ENCODE measurements at places on chromosomes 1 and 21. TPM values are rescaled to one million over a fixed set of nuclear protein-coding genes. Genes with fewer than 3 reads are reported as not detected.

DNA sequence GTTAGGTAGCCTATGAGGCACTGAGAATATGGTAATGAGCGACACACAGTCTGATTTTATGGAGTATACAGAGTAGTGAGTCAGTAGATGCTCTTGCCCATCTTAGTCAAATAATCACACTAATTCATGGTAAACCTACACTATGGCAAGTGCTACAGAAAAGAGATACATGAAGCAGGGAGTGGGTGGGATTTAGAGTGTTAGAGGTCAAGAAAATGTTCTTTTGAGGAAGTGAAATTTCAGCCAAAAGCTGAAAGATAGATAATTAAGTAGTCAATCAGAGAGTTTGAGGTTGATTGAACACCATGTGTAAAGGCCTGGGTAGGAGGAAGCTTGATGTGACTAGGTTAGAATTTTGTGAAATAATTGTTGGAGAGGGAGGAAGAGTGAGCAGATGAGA is 14.7 kb downstream of the MDM4 start:
- H3K4me1 ChIP-seq, result peaks cover 4% of the 10 kb centered on the region
- H3K27me3 ChIP-seq, result no peaks in the 10 kb centered on the region
- no peak overlapping the region for H3K4me3 ChIP-seq
- no peak overlapping the region for H3K27ac ChIP-seq

DNA sequence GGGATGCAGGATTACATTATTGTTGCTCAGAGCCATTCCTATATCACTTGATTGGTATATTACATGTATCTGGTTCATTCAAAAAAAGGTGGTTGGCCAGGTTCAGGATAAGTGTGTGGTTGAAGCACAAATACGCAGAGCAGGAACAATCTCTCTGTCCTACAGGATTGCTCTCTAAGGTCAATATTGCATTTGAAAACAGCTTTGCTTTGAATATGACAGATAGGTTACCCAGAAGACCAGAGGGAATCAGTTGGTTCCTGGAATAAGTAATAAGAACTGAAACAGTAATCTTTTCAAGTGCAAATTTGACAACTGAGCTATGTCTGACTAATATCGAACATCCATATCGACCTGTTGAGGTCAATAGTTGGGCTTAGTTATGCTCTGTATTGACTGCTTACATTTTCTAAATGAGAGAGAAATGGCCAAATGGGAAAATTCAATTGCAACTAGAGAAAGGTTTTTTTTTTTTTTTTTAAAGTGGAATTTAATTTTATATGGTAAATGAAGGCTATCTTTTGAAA is 176.8 kb downstream of the ATP6V1G3 start:
- no peaks in the 10 kb centered on the region for H3K4me1 ChIP-seq
- H3K36me3 ChIP-seq, result no peaks in the 10 kb centered on the region
- no peak overlapping the region for H3K27ac ChIP-seq

GRCh38 chr1:184823080-184823479 is 68.4 kb upstream of the EDEM3 start:
- no peaks in the 10 kb centered on the region for H3K27me3 ChIP-seq
- H3K27ac ChIP-seq, result no peak overlapping the region
- H3K4me3 ChIP-seq, result no peak overlapping the region
- DNase-seq, result no peak
- H3K36me3 ChIP-seq, result peaks cover 62% of the 10 kb centered on the region

GRCh38 chr21:39022466-39022862 is 160.8 kb downstream of the PSMG1 start:
- no peak for DNase-seq
- no peaks in the 10 kb centered on the region for H3K36me3 ChIP-seq
- H3K27me3 ChIP-seq, result no peaks in the 10 kb centered on the region
- H3K4me3 ChIP-seq, result no peak overlapping the region
- peak overlapping the region; percentile 85 for H3K27ac ChIP-seq

GRCh38 chr1:93219443-93219842 is 38.9 kb downstream of the CCDC18 start:
- no peak overlapping the region for H3K27ac ChIP-seq
- H3K4me3 ChIP-seq, result no peak overlapping the region
- H3K36me3 ChIP-seq, result peaks cover 5% of the 10 kb centered on the region
- no peaks in the 10 kb centered on the region for H3K4me1 ChIP-seq
- no peaks in the 10 kb centered on the region for H3K27me3 ChIP-seq

DNA sequence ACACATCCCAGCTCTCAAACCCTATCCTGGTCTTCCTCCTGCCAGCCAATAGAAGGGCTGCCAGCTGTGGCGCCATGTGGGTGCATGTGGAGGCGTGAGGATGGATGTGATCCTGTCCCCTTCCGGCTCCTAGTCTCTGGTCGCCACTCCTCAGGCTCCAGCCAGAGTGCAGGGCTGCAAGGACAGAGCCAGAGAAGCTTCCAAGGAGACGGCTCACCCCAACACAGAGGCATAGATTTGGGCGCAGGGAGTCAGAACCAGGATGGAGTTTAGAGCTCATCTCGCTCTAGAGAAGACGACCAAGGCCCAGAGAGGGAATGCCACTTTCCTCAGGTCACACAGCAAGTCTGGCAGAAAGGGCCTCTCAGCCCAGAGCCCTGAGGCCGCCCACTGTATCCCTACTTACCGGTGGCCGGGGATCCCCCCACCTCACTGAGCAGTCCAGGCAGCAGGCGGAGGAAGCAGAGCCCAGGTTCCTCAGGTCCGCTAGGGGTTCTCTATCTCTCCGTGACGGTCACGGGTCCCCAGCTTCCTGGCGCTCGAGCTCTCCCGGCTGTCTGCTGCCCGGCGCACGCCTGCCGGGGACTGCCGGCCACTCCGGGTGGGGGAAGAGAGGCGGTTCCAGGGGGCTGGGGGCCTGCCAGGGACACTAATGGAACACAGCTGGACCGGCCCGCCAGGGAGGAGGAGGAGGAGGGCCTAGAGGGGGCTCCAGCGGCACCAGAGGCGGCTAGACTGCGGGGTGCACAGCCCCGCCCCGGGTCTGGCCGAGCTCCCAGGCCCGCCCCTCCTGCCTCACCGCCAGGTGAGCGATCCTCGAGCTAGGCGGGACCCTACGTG is at the start of gene COL16A1:
TSS of gene COL16A1 (minus strand) at position 587 of the 840 bp plus-strand sequence. CDS start 1,824 bp downstream, outside the sequence.
- peak within 1 kb of the TSS; percentile 80 for H3K27ac ChIP-seq
- peaks cover 33% of the 10 kb centered on the region for H3K4me1 ChIP-seq
- no peaks in the 10 kb centered on the region for H3K27me3 ChIP-seq
- peaks cover 12% of the 10 kb centered on the region for H3K36me3 ChIP-seq
- H3K4me3 ChIP-seq, result peak within 1 kb of the TSS; percentile 63

DNA sequence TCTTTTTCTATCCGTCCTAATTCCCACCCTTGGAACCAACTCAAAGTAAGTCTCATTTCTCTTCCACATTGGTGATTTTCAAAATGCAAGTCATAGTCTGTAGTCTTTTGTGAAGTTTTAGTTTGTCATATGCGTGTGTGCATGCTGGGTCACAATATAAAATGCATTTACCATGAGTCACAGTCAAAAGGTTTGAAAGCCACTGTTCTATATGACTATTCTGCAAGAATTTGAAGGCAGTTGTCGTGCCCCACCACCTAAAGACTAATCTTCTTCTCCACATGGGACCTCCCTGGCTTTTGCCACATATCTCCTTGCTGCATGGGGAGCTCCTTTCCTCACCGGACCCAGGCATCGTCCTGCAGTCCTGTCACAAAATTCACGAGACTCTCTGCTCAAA is 1.6 kb downstream of the STPG1 start:
- peaks cover 24% of the 10 kb centered on the region for H3K4me1 ChIP-seq
- H3K36me3 ChIP-seq, result no peaks in the 10 kb centered on the region
- H3K27me3 ChIP-seq, result no peaks in the 10 kb centered on the region
- no peak overlapping the region for H3K4me3 ChIP-seq
- H3K27ac ChIP-seq, result no peak overlapping the region

GRCh38 chr1:200029035-200029821 is 1.7 kb downstream of the NR5A2 start:
- H3K27ac ChIP-seq, result no peak overlapping the region
- H3K4me3 ChIP-seq, result peak overlapping the region; percentile 65
- peaks cover 17% of the 10 kb centered on the region for H3K4me1 ChIP-seq
- DNase-seq, result peak; percentile 47

- no peak for DNase-seq
- no peak overlapping the region for H3K27ac ChIP-seq
- H3K36me3 ChIP-seq, result no peaks in the 10 kb centered on the region
- no peaks in the 10 kb centered on the region for H3K27me3 ChIP-seq
- H3K4me1 ChIP-seq, result peaks cover 15% of the 10 kb centered on the region
Measured at GRCh38 chr1:181122222-181122621, 33.7 kb downstream of the IER5 start.

SPRR1B gene
- not detected for total RNA-seq

USP48 gene
- total RNA-seq, result 22.3 TPM

ROR1 gene
- 19.3 TPM for total RNA-seq

All from heart left ventricle (tissue), 16 donors.